ENCODE measurements at places on chromosomes 4 and X.
A peak's percentile ranks its signal among the peaks of the same experiment; 100 is the strongest.

DNA sequence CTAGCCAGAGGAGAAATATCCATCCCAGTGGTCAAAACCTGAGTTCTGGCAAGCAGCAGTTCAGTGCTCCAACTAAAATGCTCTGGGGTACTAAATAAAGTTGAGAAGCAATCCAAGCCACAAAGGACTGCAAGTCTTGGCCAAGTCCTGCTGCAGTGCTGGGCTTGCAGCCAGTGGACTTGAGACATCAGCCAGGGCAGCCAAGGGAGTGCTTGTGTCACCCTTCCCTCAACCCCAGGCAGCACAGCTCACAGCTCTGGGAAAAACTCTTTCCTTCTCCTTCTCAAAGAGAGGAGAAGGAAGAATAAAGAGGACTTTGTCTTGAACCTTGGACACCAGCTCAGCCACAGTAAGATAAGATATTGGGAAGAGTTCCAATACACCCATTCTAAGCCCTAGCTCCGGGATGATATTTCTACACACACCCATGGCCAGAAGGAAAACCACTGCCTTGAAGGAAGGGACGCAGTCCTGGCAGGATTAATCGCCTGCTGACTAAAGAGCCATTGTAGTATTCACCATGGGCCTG lies 99.8 kb downstream of the PTCHD1 start:
- peak; percentile 16 for DNase-seq

DNA sequence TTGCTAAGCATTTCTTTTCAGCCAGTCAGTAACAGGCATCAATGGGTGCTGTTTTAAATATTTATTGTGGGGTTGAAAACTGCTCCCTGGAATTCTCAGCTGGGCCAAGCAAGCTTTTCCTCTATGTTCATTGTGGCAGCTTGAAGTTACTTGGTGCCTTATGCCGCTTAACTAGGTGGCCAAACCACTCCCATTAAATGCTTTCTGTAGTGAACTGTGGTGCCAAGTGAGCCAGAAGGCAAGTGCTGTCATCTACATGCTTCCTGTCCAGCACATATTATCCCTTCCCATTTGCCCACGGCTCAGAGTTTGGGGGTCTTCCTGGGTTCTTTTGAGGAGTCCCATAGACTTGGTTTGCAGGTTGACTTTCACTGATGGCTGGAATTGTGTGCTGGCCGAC lies 64.8 kb downstream of the TAB3 start:
- no peak for DNase-seq

- no peak for DNase-seq
Observed at GRCh38 chrX:28016823-28017222, 35.6 kb upstream of the DCAF8L1 start.

GRCh38 chrX:79082899-79083298 lies 61.6 kb upstream of the GPR174 start:
- no peak for DNase-seq

DNA sequence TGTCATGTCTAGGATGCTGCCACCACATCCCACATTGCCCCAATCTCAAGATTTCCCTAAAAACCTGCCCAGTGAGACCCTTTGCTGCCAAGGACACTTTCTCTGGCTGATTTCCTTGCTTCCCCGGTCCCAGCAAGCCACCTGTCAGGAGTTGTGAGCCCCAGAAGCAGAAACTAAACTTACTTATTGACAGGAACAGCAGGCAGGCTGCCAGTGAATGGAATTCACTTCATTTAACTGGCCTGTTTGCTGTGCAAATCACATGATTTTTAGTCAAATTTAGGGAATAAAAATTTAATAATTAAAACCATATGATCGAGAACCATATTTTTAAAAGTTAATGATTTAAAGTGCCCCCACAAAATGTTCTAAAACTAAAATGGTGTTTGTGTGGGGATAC lies 48.5 kb downstream of the MAMLD1 start:
- DNase-seq: no peak
